ENCODE measurements at places on chromosomes 6 and 20. TPM values are rescaled to one million over a fixed set of nuclear protein-coding genes. Genes with fewer than 3 reads are reported as not detected.

MOG gene
- total RNA-seq: not detected

- no peak for DNase-seq
Observed at GRCh38 chr20:4782378-4782772, 60.7 kb downstream of the PRND start.

GRCh38 chr20:53359425-53359824 is 234.2 kb downstream of the ZNF217 start:
- no peak for DNase-seq

DNA sequence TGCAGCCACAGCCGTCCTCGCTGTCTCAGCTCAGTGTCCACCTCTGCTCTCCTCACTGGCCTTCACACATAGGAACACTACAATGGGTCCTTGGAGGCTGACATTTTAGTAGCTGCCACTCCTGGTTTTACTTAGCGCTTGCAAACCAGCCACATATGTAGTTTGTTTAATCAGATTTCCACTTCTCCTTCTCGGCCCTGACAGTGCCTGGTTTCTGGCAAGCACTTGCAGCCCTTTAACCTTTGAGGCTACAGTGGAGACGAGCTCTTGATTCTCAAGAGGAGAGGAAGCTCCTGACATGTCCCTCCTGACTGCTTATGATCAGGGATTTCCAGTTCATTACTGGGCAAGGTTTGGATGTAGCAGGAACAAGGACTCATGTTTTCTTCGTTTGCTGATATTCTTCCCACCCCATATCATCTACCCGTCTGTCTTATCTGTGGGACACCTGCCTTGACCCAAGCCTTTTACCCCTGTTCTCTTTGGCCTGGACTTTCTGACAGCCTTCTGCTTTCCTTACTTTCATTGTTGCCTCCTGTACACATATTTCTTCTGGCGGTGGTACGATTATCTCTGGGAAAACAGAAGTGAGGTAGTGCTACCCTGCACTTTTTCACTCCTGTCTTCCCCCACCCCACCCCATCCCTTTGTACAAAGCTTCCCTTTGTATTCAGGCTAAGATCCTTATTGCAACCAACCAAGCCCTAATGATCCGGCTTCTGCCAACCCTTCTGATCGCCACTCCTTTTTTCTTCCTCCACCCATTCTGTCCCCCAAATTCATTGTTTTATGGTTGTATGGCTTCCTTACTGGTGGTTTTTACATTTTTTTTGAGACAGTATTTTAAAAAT is 31.2 kb downstream of the CEP43 start:
- no peak for DNase-seq

GRCh38 chr20:50572938-50573777 is 63.0 kb downstream of the PTPN1 start:
- DNase-seq: no peak

DNA sequence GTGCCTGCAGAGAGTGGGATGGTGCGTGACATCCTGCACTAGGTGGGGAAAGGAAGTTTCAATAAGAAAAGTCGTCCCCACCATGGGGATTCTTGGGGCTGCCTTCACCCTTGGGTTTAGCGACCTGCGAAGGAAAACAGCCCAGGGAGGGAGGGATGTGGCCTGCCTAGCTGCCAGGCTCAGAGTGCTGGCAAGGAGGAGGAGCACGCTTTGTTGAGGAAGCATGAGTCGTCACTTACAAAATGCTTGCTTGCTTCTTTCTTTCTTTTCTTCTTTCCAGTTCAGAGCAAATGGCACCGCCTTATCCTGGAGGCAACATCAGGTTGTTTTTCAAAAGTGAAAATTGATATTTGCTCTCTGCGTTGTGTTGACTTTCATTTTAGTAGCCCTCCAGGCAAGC is 123.2 kb downstream of the TFAP2C start:
- DNase-seq: no peak

TMEM244 gene
- total RNA-seq: not detected

COL10A1 gene
- not detected for total RNA-seq

DNA sequence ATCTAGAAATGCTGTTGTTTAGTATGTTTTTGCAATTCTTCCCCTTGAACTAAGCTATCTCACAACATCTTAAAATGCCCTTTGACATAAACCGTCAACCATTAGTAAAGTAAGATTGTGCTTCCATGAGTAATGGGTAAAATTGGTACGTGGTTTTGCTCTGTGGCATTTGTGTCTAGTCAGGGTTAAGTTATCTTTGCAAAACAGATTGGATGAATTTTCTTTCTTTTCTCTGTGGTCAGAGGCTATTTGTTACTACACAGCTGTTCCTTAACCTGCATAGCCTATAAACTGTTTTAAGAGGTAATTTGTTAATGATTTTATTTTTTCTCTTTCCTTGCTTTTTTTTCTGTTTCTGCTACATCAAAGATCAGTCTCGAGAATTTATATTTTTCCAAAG is 75.4 kb downstream of the RPP40 start:
- no peak for DNase-seq

LMBRD1 gene
- total RNA-seq: 65.0 TPM

DNA sequence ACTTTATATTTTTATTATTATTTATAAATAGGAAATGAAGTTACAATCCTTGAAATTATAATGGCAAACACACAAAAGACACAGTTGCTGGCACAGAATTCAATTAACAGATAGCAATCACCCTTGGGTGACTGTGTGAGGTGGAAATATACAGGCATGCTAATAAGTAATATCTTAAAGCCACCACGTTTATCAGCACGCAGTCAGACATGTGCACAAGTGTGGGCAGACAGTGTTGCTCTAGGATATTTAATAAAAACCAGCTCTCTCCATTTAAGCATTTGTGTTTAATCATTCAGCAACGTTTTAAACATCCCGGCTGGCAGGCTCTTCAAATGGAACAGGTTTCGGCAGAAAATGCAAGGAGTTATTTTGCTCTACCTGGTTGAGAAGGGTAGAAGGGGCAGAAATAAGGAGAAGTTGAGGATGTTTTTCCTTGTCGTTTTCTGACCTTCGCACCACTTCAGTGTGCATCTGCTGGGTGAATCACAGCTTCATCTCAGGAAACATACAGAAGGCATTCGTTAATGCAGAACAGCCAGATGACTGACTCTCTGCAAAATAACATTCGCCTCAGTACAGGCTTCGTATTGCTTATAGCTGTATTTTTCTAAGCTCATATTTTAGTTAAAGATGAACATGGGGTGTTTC is 585.1 kb downstream of the QKI start:
- DNase-seq: no peak

- DNase-seq: no peak
Observed at GRCh38 chr6:38580030-38580429, 59.7 kb downstream of the BTBD9 start.

- no peak for DNase-seq
Observed at GRCh38 chr6:38824243-38824894, 109.3 kb downstream of the DNAH8 start.

GCLC gene
- total RNA-seq: 38.9 TPM

DNA sequence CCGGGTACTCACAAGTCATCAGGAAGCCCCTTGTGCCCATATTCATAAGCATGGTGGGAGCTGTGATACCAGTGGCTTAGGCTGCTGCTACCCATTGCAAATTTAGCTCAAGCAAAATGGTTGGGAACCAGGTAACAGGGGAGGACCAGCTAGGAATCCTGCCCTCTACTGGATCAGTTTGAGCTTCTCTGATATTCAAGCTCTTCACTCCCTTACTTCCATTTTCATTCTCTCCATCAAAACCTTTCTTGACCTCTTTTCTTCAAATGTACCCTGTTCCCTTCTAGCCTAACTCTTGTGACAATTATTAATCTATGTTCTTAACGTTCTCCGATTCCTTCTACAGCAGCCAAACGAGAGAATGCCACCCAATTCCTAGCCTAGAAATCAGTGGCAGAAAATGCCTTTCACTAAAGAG is 9.7 kb downstream of the NOL7 start:
- no peak for DNase-seq

VWA7 gene
- 24.1 TPM for total RNA-seq

DNA sequence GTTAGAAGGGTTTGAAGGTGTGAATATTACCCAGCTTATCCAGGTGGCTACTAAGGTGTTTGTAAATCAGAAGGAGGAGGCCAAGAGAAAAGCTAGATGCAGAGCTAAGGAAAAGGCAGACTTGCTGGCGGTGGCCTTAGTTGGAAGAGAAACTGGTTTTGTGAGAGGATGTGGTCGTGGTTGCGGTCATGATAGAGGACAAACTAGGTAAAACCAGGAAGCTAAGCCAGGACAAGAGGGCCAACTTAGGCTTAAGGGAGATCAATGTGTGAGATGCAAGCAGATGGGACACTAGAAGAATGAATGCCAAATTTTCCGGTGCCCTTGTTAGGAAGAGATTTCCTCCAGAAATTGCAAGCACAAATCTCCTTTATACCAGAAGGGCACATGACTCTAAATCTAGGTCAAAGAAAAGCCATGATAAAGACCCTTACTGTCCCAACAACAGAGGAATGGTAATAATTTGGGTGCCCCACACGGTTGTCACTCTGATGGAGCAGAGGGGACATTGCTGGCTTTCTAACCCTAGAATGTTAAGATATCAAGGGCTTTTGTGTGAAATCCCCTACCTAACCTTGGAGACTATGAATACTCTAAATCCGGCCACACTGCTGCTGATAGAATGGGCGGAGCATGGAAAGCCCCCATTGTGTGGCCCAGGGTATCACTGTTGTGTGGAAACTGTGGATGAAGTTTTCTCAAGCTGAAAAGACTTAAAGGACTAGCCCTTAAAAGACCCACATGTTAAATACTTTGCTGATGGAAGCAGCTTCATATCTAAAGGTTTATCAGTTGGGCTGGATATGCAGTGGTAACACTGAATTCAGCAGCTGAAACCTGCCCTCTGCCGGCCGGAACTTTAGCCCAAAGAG is 7.8 kb downstream of the IL22RA2 start:
- DNase-seq: no peak
